ENCODE measurements at places on chromosomes 6 and 20.

- no peak for ATAC-seq
- peaks cover 18% of the 10 kb centered on the region for H3K4me1 ChIP-seq
- no peaks in the 10 kb centered on the region for H3K36me3 ChIP-seq
Measured at GRCh38 chr20:32796981-32797451, 22.7 kb upstream of the MAPRE1 start.

DNA sequence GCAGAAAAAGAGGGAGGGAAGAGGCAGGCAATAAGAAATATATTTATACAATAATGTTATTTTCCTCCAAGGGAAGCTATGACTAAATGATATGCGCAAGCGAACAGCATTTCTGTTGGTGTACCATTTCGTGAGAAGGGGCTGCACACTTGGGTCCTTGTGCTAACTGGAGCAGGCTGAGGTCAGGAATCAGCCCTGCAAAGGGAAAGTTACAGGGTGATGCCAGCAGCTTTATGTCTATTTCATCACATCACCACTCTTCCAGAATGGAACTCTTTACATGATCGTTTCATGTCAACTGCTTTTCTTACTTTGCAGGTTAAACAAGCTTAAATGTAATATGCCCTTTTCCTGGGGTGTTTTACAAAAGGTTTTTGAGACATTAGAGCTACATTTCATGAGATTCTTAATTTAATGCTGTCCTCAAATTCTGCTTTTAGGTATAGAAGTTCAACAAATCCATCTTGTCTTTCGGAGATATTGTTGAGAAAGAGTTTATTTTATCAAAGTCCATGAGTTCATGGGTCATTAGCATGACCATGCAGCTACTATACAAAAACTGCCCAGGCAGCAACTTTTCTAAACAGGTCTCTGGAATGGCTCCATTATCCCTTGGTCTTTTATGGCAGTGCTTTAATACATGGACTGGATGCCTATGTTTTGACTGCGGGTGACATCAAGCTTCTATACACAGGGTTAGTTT lies 443.8 kb downstream of the TENT5A start:
- H3K27me3 ChIP-seq: no peaks in the 10 kb centered on the region
- ATAC-seq: no peak
- H3K4me3 ChIP-seq: no peak overlapping the region
- H3K27ac ChIP-seq: no peak overlapping the region

DNA sequence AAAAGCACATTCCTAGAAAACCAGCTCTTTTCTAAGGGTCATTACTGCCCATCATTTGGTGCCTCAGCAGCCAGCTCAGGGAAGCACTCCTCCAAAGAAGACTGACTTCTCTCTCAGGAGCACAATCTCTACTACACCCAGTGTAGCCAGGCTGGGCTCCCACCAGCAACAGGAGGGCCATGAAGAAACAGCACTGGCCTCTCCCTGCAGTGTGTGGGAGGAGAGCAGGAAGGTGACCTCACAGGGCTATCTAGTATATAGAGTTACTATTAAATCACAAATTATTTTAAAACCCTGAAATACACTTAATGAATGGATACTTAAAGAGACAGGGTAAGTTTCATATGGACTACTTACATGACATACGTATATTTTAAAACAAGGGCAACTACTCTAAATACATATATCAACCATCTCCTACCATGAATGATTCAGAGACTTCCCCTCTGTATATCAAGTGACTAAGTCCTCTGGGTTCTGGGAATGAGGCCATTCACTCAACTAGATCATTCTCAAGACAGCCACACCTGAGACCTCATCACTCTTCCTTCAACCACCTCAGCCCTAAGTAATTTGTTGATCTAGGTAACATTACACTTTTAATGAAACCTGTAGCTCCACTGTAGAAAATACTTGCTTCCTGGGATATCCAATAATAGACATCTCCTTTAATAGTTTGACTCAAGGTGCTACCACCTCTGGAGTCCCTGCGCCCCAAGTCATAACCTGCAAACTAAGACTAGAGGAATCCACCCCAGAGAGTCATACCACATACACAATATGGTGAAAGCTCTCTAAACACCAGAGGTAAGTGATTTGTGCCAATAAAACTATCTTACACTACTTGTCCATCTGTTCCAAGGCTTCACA lies 25.2 kb downstream of the TBX18 start:
- no peak for ATAC-seq
- H3K27me3 ChIP-seq: no peaks in the 10 kb centered on the region
- no peaks in the 10 kb centered on the region for H3K36me3 ChIP-seq

GRCh38 chr6:36419310-36419709 lies 23.3 kb downstream of the PXT1 start:
- no peak overlapping the region for H3K27ac ChIP-seq
- H3K4me1 ChIP-seq: peaks cover 12% of the 10 kb centered on the region
- no peaks in the 10 kb centered on the region for H3K27me3 ChIP-seq
- no peak for ATAC-seq
- no peak overlapping the region for H3K4me3 ChIP-seq
- no peaks in the 10 kb centered on the region for H3K36me3 ChIP-seq

- no peaks in the 10 kb centered on the region for H3K36me3 ChIP-seq
- no peak overlapping the region for H3K27ac ChIP-seq
- no peaks in the 10 kb centered on the region for H3K4me1 ChIP-seq
- H3K4me3 ChIP-seq: no peak overlapping the region
Measured at GRCh38 chr6:14966906-14967711, 278.8 kb upstream of the JARID2 start.

GRCh38 chr20:31801508-31801907 lies 17.6 kb upstream of the MYLK2 start:
- no peaks in the 10 kb centered on the region for H3K27me3 ChIP-seq
- ATAC-seq: no peak
- H3K27ac ChIP-seq: no peak overlapping the region
- H3K36me3 ChIP-seq: peaks cover 69% of the 10 kb centered on the region
- peaks cover 14% of the 10 kb centered on the region for H3K4me1 ChIP-seq
